ENCODE measurements at places on chromosomes 11 and 22. TPM values are rescaled to one million over a fixed set of nuclear protein-coding genes. Genes with fewer than 3 reads are reported as not detected.

NELL1 gene
- polyA plus RNA-seq = not detected

APOBEC3F gene
- 33.0 TPM for polyA plus RNA-seq

TUBA8 gene
- 2.8 TPM for polyA plus RNA-seq

GNG3 gene
- 13.3 TPM for polyA plus RNA-seq

TSGA10IP gene
- polyA plus RNA-seq = not detected
